Stimulated activated naive CD8-positive, alpha-beta T cell treated with anti-CD3 and anti-CD28 coated beads, Interleukin-15, Interleukin-2, amounts not matched to agents 100 U/mL and 50 U/mL, for 24 hours (primary cell): ENCODE measurements at places on chromosomes 11 and 22.

- no peak for DNase-seq
Observed at GRCh38 chr11:126162306-126163030, 49.0 kb downstream of the RPUSD4 start.

- DNase-seq = no peak
Observed at GRCh38 chr11:70713086-70713835, 314.9 kb downstream of the CTTN start.

DNA sequence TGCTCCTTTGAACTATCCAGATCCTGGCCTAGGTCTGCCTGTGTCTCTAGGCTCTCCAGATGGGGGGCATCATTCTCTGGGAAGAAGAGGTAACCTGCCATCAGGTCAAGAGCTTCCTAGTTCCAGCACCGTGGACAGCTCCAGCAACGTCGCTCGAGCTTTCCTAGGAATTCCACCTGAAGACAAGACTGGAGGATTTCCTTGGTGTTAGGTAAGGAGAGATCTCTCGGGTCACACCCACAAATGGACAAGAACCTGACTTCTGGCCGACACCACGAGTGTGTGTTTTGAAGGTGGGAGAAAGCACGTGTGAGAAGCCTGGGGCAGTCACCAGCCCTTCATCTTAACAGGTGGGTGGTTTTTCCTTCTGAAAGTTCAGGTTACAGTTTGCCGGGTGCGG, 1.2 kb downstream of the PRG3 start:
- DNase-seq = no peak

DNA sequence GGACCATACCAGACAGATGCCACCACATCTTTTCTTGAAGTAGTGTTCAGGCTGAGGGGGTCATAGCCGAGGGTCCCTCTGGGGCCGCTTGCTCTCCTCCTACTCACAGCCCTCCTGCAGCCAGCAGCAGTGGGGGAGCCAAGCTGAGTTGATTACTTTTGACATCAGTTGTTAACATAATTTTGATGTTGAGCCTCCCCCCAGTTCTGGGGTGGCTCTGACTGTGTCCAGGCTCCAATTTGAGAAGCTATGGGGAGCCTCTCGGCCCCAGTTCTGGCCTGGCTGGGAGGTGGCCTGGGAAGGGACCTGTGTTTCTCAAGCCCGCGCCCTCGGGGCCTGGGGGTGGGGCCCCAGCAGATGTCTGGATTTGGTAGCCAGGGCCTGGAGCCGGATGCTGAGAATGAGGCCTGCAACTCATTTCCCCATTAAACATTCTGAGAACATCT, 47.9 kb downstream of the KCNQ1OT1 start:
- no peak for DNase-seq
